Activated CD8-positive, alpha-beta T cell treated with anti-CD3 and anti-CD28 coated beads, Interleukin-2, amount 10 ng/mL, durations not matched to agents 7 days and 5 days (primary cell): ENCODE measurements at places on chromosomes 6 and 20.

DNA sequence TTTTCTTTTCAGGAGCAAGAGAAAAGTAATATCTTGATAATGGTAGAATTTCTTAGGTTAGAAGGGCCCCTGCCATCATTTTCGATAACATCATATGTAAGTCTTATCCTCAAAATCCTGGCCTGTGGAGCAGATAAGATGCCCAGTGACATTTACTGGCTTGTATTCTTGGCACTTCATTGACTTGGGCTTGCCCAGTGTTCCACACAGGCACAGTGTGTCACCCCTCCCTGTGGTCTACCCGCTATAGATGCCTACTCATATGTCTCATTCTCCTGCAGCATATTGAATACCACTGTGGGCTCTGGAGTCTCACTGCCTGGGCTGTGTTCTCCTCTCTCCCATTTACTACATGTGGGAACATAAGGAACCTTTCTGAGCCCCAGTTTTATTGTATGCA lies 105.0 kb downstream of the GRM1 start:
- H3K4me1 ChIP-seq, result no peaks in the 10 kb centered on the region
- H3K36me3 ChIP-seq, result no peaks in the 10 kb centered on the region
- H3K4me3 ChIP-seq, result no peak overlapping the region
- no peak for DNase-seq
- no peaks in the 10 kb centered on the region for H3K27me3 ChIP-seq

DNA sequence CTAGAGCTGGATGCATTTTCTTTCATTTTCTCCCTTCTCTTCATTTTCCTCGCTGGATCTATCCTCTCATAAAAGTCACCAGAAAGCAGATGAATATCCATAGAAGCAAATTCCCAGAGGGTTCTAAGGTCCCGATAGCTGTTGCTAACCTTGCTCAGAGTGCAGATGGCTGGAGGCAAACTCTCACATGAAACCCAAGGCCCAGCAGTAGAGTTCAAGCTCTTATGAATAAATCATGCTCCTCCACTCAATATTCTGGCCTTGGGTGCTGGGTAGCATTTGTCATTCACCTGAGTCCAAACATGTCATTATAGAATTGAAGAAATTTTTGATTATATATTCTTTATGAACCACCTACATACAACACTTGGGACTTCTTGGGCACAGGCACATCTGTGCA lies 539.7 kb upstream of the MARCKS start:
- no peaks in the 10 kb centered on the region for H3K36me3 ChIP-seq
- DNase-seq, result no peak
- H3K27me3 ChIP-seq, result no peaks in the 10 kb centered on the region
- no peak overlapping the region for H3K4me3 ChIP-seq
- H3K27ac ChIP-seq, result no peak overlapping the region
- H3K4me1 ChIP-seq, result no peaks in the 10 kb centered on the region

DNA sequence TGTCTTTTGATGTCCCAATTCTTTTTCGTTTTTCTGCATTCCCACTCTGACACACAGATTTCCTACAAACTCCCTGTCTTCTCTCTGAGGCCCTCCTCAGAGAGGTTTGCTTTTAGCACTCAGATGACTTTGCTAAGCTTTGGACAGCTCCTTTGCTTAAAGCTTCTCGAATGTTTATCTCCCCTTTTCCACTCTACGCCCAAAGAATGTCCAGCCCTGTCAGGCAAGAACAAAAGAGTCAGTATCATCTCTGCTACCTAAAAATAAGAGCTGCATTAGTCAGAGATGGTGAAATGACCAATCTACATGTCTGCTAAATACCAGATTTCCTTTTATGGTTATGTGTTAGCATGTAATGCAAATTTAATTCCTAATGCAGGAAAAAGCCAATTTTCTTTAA lies 56.8 kb downstream of the PREP start:
- H3K27me3 ChIP-seq, result no peaks in the 10 kb centered on the region
- no peaks in the 10 kb centered on the region for H3K4me1 ChIP-seq
- H3K27ac ChIP-seq, result no peak overlapping the region
- H3K36me3 ChIP-seq, result peaks cover 48% of the 10 kb centered on the region
- no peak for DNase-seq

DNA sequence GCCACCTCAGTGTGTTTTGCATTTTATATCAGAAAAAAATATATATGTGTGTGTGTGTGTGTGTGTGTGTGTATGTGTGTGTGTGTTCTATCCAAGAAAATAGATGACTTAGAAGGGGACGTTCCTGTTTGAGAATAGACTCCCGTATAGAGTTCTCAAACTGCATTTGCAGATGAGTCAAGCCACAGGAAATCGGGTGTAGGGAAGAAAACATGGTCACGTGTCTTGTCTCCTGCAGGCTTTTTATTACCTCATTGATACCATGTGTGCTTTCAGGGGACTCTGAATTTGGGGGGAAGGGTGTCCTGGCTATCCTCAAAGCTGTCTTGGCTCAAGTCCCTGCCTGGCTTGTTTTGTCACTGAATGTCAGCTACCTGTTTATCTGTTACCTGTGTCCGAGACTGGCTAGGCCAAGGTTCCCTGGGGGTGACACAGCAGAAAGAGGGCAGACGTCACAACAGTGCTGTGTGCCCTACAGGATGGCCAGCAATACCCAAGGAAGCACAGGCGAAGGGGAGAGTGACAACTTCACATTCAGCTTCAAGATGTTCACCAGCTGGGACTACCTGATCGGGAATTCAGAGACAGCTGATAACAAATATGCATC lies 55.7 kb upstream of the NOP56 start:
- no peak overlapping the region for H3K4me3 ChIP-seq
- H3K36me3 ChIP-seq, result no peaks in the 10 kb centered on the region
- H3K27me3 ChIP-seq, result peaks cover 23% of the 10 kb centered on the region
- peaks cover 3% of the 10 kb centered on the region for H3K4me1 ChIP-seq
- no peak overlapping the region for H3K27ac ChIP-seq

DNA sequence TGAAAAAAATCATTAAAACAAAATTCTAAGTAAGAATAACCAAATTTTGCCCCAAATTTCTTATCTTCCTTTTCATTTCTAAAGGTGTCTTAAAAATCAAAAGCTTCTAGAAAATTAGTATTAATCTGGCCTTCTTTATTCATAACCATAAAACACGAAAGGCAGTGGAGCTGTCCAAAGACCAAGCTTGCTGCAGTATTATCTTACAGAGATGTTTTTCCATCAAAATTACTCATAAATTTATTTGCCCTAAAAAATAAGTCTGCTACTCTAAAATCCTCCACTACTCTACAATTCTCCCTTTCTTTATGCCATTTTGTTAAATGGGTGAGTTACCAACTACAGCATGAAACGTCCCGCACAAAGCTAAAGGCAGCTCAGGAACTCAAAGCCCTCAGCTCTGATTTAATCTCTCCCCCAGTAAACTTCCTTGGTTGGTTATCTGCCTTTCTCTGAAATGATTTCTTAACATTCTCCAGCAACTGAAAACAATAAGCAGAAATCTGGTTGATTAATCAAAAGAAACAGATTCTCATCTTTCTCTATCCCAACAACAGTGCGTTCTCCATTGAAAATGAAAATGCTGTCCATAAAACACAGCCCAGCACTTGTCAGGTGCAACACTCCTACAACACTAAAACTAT lies 2.1 kb downstream of the USP49 start:
- H3K36me3 ChIP-seq, result no peaks in the 10 kb centered on the region
- H3K27me3 ChIP-seq, result no peaks in the 10 kb centered on the region
- H3K4me1 ChIP-seq, result peaks cover 17% of the 10 kb centered on the region
- H3K27ac ChIP-seq, result no peak overlapping the region
- no peak overlapping the region for H3K4me3 ChIP-seq

DNA sequence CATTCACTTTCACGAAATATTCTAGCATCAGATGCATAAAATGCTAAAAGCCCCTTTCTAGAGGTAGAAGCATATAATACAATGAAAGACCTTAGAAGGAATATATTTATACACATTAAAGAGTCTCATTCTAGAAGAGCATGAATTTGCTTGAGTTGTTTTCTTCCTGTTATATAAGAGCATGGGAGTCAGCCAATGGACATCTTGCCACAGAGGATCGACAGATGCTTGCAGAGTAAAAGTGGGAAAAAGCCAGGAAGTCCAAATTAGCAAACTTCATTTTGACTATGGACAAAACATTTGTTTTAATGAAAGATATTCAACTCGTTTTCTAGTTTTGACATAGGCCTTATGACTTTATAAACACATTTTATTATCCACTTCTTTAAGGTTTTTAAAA lies 44.2 kb upstream of the RIPPLY2 start:
- DNase-seq, result no peak
- no peak overlapping the region for H3K27ac ChIP-seq
- H3K4me3 ChIP-seq, result no peak overlapping the region
- no peaks in the 10 kb centered on the region for H3K4me1 ChIP-seq

DNA sequence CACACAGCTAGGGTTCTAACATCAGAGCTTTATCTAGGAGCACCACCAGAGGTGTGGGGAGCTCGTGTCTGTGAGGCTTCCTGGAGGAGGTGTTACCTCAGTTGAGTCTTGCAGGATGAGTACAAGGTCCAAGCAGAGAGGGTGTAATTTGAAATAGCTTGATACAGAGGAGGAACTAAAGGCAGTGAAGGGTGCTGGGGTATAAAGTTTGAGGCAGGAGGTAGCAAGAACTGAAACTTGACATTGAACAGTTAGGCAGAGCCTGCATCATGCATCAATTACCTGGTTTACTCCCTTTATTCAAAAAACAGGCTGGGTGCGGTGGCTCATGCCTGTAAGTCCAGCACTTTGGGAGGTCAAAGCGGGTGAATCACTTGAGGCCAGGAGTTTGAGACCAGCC lies 241.2 kb downstream of the UST start:
- H3K27me3 ChIP-seq, result peaks cover 13% of the 10 kb centered on the region
- no peak for DNase-seq
- no peak overlapping the region for H3K4me3 ChIP-seq
- H3K36me3 ChIP-seq, result no peaks in the 10 kb centered on the region
